ENCODE measurements at places on chromosomes 7 and 10.

DNA sequence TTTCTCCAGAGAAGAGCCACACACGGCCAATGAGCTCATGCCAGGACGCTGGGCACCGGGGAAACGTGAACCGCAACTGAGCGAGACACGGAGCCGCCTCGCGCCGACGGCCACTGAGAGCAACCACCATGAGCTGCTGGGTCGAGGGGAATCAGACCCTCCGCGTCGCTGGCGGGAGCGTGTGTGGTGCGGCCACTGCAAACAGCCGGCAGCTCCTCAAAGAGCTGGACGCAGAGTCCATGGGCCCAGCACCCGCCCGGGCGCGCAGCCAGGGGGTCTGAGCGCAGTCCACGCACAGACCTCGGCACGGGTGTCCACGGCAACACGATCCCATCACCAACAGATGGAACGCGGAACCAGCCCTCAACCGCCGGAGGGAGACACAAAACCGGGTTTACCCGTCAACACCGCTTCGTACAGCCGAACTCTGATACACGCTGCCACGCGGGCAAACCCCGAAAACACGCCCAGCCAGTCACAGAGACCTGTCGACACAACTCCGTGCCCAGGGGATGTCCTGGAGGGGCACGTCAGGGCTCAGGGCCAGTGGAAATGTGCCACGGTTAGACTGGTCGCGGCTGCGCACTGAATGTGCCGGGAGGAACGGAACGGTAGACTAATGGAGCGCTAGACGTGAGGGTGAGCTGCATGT lies 147.1 kb downstream of the ELFN1 start:
- no peak for DNase-seq

- no peak for DNase-seq
Observed at GRCh38 chr7:94584113-94584512, 71.8 kb downstream of the SGCE start.

- DNase-seq = no peak
Observed at GRCh38 chr10:99172950-99173349, 62.7 kb downstream of the HPSE2 start.

DNA sequence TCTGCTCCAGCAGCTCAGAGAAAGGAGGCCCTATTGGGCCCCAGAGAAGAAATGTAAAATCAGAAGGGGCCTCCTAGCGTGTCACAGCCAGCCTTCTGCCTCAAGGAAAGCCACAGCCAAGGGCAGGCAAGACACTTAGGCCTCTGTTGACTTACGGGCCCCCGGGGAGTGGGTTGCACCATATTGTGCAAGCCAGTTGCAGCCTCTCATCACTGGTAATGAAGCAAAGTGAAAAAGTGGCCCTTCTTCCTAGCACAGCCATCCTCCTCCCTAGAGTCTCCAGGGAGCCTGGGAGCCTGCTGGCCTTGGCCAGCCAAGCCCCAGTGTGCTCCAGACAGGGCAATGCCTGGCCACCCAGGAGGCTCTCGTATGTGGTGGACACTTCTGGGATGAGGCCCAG lies 56.2 kb upstream of the GDF10 start:
- no peak for DNase-seq
